Stromal cell of bone marrow (primary cell): ENCODE measurements at places on chromosomes 13 and 19.
A peak's percentile ranks its signal among the peaks of the same experiment; 100 is the strongest.

- DNase-seq, result no peak
Observed at GRCh38 chr19:30049226-30049625, 107.2 kb downstream of the URI1 start.

DNA sequence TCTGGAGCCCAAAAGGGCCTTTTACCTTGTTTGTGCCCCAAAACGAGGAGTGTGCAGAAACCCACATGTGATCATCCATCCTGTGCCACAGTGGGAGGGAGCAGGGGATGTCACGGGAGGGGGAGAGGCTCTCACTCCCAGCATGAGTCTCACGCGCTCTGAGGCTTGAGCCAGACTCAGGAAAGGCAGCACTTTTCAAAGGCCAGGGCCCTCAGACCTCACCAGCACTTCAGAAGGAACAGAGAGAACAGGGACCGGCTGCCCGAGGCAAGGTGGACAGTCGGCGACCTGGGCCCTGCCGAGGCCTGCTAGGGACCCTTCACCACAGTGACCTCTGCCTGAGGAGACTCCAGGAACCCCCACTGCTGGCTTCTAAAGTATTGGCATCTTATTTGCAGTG lies 71.7 kb upstream of the WASF3 start:
- DNase-seq, result no peak

- no peak for DNase-seq
Observed at GRCh38 chr13:110845520-110845919, 69.3 kb downstream of the ANKRD10 start.

DNA sequence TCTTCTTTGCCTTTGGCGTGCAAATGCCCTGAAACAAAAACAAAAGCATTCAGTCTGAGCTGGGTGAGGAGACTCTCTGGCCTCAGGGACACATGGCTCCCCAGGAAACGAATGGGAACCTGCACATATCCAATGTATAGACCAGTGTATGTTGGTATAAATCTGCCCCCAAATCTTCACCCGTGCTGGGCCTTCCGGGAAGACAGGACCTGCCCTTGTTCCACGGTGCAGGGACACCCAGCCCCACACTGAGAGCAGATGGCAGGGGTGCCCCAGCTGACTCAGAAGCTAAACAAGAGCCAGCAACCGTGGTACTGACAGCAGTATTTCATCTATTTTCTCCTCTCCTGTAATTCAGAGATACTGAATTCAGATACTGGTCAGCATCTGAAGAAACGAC lies 42.4 kb downstream of the CARS2 start:
- DNase-seq, result no peak

- no peak for DNase-seq
Observed at GRCh38 chr19:33508431-33508830, 13.2 kb downstream of the PEPD start.

DNA sequence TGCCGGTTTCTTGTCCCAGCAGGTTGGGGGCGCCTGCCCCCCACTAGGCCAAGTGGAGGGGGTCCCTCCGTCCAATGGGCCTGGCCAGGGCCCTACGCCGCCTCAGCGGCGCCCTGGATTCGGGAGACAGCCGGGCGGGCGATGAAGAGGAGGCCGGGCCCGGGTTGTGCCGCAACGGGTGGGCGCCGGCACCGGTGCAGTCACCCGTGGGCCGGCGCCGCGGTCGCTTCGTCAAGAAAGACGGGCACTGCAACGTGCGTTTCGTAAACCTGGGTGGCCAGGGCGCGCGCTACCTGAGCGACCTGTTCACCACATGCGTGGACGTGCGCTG lies 6.2 kb downstream of the KCNJ14 start:
- DNase-seq, result no peak

DNA sequence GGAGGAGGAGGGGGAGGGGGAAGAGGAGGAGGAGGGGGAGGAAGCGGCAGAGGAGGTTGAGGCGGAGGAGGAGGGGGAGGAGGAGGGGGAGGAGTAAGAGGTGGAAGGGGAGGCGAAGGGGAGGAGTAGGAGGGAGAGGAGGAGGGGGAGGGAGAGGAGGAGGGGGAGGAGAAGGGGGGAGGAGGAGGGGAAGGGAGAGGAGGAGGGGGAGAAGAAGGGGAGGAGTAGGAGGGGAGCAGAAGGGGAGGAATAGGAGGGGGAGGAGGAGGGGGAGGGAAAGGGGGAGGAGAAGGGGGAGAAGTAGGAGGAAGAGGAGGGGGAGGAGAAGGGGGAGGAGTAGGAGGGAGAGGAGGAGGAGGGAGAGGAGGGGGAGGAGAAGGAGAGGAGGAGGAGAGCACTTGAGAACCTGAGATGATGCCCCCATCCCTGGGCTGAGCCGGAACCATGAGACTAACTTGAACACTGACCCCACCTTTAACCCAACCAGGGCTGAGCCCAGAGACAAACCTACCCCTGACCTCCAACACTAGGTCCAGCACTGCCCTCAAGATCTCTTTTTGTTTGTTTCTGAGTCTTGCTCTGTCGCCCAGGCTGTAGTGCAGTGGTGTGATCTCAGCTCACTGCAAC lies 12.6 kb downstream of the ABCA7 start:
- no peak for DNase-seq

- DNase-seq, result no peak
Observed at GRCh38 chr19:55297267-55297666, 13.5 kb downstream of the BRSK1 start.

- peak; percentile 41 for DNase-seq
Observed at GRCh38 chr19:4454747-4455718, 2.6 kb downstream of the UBXN6 start.

- no peak for DNase-seq
Observed at GRCh38 chr19:2249010-2249866, at the start of gene AMH. TSS of gene AMH (plus strand) at chr19:2249323. CDS start at chr19:2249333, 10 bp downstream.
